ENCODE measurements at places on chromosomes 2 and 18.

DNA sequence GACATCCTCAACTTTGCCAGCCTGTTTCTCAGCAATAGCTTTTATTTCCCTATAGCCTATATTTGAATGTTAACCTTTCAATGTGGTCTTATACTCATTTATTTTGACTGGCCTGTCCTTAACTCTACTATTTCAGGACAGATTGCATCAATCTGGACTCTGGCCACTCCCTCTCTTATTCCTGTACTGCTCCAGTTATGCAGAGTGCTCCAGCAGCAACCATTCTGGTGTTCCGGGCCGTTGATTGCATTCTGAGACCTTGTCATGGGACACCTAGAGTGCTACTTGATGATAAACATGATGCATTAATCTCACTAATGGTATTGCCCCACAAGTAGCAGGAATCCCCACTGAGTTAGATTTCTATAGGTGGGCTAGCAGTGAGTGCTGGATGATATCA lies 363.4 kb downstream of the LRRTM1 start:
- no peak for DNase-seq

- DNase-seq = no peak
These were observed 36.1 kb downstream of the SDC1 start for GRCh38 chr2:20188851-20189250.

DNA sequence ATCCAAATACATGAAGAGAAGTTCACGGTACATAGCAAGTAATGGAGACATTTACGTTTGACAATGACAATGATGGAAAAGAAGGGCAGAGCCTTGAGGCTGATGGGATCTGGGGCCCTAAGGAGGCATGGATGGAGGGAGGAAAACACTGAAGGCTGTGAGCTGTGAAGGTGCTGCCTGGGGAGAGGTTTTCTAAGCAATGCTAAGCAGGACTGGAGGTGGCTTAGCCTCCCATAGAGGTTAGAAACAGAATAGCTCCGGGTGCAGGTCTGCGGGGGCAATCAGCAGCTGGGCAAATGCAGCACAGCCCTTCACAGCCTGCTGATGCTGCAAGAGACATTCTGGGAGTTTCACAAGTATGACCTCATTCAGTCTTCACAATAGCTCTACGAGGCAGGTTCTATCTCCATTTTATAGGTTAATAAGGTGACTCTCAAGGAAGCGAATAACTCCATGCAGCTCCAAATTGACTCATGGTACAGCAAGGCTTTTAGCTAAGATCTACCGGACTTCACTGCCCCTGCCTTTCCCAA lies 65.3 kb downstream of the MYT1L start:
- no peak for DNase-seq

- DNase-seq = no peak
These were observed 392.5 kb downstream of the IRS1 start for GRCh38 chr2:226407135-226407534.

GRCh38 chr2:117519721-117520120 lies 294.8 kb upstream of the DDX18 start:
- DNase-seq = no peak

All from NCI-H1930 (cell line).